ENCODE measurements at places on chromosomes 4 and X.
A peak's percentile ranks its signal among the peaks of the same experiment; 100 is the strongest.

DNA sequence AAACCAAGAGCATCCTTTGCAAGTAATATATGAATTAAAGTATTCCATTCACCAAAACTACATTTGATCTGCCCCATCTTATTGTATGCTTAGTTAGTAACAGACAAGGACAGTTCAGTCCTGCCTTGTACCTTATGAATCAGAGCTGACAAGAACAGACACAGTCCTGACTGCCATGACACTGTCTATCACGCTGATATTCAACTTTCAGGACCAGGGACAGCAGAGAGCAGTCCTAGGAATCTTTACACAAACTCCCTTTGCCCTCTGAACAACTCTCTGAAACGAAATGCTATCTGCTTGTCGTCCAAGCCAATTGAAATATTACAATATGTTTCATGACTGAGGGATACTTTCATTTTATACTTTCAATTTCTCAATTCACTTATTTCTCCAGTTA is 268.6 kb upstream of the VCX start:
- peak; percentile 1 for DNase-seq

GRCh38 chr4:141348125-141348524 is 127.4 kb downstream of the ZNF330 start:
- DNase-seq, result no peak

DNA sequence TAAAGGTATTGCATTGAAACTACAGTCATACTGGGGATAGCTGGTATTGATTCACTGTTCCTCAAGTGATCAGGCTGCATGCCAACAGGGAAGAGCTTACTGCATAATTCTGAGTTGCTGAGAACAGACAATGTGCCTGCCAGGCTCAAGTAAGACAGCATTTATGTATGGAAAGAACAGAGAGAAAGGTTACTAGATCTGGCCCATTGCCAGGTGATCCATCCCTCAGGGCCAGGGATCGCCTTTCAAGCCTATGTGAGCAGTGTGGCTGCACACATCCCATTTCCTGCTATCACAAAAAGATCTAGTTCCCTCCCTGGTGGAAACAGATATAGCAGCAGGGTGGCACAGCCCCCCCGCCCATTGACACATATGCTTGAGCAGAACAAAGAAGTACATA is 254.0 kb downstream of the TMA16 start:
- DNase-seq, result no peak

- DNase-seq, result no peak
Measured at GRCh38 chrX:69109036-69109663, 56.1 kb downstream of the PJA1 start.

DNA sequence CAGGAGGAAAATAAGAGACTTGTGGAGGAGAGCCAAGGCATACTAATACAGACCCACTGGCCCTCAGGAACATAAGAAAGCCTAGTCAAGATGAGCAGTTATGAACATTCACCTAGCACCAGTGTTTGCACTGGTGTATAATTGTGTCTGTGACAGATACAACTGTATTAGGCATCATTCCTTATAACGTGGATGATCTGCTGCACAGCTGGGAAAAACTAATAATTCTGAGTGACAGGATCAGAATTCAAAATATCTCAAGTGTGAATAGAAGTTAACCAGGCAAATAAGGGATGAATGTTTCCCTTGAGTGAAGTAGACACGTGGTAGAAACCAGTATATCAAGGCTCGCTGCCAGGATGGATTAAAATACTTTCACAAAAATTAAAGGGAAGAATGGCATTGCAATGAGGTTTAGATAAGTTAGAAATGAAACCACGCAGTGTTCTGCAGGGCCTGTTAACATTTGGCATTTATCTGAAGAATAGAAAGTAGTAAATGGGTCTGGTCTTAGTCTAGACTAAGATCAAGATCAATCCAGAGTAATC is 325.9 kb downstream of the EPHA5 start:
- peak; percentile 14 for DNase-seq

GRCh38 chrX:153499341-153499740 is 4.6 kb downstream of the BGN start:
- DNase-seq, result no peak

DNA sequence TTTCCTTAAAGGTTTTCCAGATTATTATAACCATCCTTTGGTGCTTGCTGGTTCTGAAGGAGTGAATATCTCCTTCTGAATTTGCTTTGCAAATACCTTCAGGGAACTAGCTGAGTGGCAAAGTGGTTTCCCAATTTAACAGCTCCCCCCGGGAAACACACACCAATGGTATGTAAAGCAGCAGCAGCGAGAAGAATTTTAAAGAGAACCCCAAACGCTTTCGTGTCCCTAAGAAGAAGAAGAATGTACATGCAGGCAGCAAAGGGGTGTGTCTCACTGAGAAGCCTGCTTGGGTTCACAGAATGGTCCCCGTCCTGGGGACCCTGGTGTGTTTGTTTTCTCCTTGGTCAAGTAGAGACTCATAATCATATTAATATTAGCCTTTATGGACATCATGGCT is 4.2 kb upstream of the AKAP17A start:
- no peak for DNase-seq

GRCh38 chrX:148865277-148866210 is 365.1 kb downstream of the AFF2 start:
- DNase-seq, result no peak

DNA sequence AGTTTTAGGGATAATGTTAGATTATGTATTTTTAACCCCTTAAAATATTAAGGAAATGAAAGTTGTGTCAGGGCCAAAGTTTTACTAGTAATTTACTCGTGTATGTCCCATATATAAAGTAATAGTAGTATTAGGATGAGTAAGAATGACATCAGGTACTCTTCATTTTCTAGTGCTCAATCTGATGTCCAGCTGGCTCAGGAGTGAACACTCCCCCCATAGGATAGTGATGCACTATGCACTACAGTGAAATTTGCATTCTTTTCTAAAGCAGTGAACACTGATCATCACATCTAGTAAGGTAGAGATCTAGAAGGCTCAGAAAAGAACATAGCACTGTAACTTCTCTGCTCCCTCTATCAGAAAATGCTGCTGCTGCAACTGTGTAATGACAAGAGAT is 409.7 kb downstream of the GLUD2 start:
- no peak for DNase-seq

DNA sequence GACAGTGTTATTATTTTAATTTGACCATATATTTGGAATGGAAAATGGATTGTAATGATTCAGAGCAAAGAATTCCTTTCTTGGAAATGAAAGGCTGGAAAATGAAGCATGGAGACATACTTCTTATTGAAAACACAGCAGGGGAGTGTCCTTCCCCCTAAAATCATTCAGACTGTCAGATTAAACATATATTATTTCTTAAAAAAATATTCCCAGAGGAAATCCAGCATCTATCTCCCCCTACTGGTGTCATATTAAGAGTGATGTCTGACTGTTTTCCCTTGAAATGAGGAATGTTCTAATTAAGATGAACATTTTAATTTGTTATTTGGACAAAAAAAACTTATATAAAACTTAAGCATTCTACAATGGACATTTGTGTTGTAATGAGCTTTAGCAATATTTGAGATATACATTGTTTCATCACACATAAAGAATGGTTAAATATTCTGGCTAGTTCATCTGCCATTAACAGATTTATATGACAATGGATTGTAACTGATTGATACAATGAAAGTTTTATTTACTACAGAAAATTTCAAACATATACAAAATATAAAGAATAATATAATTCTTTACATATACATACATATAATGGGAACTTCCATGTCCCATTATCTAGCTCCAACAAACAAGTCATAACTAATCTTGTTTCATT is 264.6 kb downstream of the SPRY1 start:
- DNase-seq, result peak; percentile 36

GRCh38 chr4:91448668-91449330 is 855.0 kb upstream of the GRID2 start:
- peak; percentile 29 for DNase-seq

- DNase-seq, result no peak
Measured at GRCh38 chrX:7110821-7111276, 36.7 kb upstream of the STS start.

DNA sequence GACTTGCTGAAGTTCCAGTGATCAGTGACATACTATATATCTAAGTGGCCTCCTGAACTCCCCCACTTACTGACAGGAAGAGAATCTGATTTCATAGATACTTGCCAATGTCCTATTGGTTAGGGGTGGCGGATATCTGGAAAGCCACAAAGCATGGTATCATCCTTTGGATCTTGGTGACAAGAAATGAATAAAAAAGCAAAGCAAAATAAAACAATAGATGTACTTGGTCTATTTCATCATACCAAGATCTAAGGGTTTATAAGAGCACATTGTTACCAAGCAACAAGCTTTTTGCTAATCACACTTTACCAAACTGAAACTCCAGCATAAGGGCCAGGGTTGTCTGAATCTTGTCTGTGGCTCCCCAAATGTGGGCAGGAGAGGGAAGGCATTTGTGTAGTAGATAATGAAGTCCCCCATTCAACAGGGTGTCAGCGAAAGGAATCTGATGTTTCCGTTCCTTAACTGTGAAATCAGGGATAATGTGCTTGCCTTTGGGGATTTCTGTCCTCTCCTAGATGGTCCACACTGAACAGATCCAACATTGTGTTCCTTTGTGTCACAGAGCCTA is 125.0 kb upstream of the SMIM10 start:
- no peak for DNase-seq

DNA sequence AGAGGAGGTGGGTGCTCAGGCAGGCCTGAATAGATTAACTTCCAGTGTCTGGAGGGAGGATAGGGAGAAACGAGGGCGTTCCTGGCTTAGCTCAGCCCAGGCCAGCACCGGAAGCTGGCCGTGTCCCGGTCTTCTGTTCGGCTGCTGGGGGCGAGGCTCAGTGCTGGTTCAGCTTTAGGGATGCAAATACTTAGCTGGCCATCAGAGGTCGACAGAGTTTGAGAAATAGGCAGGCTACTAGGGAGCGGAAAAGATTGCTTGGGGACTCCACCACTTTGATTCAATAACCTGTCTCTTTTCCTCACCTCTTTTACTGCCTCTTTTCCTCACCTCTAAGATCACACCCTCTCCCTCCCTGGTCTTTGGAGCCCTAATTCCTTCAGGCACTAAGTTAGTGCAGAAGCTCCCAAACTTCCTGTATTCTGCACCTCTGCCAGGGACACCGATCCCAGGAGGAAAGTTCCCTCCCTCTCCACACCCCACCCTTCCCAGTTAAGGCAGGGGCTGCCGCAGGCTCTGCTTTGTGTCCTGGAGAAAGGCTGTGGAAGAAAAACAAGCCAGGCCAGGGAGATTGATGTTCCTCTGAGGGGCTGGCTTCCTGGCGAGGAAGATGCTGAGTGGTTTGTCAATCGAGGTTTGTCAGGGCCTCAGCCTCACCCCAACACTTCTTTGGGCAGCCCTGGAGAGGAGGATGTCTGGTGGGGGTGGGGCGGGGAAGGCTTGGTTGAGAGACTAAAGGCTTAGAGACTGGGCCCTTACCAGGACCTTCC is 6.0 kb upstream of the EFNB1 start:
- peak; percentile 54 for DNase-seq

DNA sequence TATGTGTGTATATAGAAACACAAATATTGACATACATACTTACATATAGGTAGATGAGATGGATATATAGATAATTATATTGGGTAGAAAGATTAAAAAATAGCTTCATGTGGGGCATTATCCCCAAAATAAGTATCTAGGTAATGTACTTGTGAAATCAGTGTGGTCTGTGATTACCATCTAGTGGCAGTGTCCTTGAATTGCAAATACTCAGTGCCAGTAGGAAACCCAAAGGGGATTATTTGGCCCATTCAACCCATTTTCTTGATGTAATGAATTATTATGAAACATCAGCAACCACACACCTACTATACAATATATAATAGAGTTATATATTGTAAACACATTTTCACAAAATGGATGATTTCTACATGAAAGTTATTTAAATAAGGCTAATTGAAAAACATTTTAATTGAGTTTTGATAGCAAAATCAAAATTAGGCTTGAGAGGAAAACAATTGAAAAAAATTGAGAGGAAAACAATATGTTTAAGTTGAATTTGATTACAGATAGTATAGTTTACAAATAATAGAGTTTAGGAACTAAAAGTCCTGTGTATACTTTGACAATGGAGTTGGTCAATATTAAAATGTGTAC is 389.4 kb downstream of the GALNTL6 start:
- peak; percentile 33 for DNase-seq

- DNase-seq, result no peak
Measured at GRCh38 chr4:144899393-144899792, 198.6 kb downstream of the ANAPC10 start.

- DNase-seq, result peak; percentile 31
Measured at GRCh38 chr4:108611365-108611764, 9.0 kb upstream of the RPL34 start.

- peak; percentile 89 for DNase-seq
Measured at GRCh38 chr4:168797194-168797593, 212.9 kb downstream of the CBR4 start.

- DNase-seq, result peak; percentile 0
Measured at GRCh38 chrX:66200855-66201795, 37.1 kb downstream of the HEPH start.

- DNase-seq, result no peak
Measured at GRCh38 chrX:153941336-153942252, 2.8 kb downstream of the RENBP start.
